ENCODE measurements at places on chromosomes 2 and 18.

GRCh38 chr2:151238527-151239487 lies 22.9 kb downstream of the RBM43 start:
- DNase-seq: no peak

DNA sequence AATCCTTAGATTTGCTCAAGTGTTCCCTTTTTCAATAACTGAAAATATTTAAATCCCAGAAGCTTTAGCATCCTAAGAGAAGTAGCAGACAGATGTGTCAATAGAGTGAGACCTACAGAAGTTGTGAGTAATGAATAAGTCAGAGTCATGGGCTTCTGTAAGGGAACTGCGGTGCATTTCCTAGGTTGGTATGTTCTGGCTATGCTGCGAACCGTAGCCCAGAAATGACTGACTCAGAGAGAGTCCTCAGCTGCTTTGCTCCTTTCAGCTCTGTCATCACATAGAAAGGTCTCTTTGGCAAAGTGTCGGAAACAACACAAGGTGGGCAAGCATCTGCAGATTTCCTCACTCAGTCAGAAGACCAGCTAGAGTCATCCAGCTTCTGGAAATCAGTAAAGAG lies 297.1 kb downstream of the ARHGAP15 start:
- no peak for DNase-seq

DNA sequence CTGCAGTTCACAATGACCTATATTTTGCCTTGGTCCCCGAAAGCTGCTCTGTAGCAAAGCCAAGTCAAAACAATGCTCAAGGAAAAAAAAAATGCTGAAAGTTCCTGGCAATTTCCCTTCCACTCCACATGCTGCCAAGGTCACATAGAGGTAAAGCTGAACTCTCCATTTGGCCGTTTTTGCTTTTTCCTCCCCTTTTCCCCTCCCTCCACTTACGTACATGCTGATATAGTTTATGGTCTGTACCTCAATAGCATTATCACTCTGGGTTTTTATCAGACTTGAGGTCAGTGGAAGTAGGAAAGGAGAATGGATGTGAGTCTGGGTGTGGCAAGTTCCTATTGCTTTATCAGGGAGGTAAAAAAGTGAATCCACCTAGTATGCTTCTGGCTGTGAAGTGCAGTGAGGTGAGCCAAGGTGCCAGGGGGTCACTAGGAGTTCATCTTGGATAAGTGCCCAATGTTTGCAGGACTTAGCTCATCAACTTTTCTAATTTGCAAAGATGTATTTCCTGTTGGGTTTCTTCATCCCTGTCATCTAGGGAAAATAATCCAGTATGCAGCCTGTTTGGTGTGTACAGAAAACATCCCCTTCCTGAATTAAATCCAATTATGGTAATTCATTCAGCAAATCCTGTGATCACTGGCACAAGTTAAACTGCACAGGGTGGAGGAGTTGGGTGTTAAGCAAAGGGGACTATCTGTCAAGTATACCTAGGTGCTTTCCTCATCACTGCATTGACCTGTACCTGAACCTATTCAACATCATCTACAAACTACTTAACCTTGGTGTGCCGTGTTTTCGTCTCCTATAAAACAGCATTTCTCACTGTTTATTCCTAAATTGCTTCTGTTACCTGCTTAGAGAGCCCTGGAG lies 124.3 kb upstream of the CYP26B1 start:
- no peak for DNase-seq

DNA sequence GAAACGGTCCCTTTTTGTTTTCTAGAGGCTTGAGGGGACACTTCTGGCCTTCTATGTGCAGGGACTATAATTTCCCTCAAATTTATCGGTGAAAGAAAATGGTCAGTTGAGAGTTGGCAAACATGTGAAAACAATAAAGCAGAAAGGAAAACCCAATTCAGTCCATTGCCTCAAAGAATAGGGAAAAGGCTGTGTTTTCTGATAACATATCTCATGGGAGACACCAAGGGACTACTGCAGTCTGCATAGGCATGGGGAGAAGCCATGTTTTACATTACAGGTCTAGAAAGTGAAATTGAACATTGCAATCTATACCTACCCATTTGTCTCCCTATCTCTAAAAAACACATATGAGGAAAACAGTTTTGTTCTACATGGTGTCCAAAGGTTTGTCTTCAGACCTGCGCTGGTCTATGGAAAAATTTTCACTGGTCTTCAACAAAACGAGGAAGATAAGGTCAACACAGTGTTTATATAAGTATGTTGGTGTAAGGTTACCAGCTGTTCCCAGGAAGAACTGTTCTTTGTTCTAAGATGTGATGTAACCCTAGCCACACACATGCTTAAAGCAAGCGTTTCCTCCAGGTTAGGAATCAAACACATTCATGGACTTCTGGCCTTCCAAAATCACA lies 179.7 kb downstream of the MREG start:
- DNase-seq: no peak

DNA sequence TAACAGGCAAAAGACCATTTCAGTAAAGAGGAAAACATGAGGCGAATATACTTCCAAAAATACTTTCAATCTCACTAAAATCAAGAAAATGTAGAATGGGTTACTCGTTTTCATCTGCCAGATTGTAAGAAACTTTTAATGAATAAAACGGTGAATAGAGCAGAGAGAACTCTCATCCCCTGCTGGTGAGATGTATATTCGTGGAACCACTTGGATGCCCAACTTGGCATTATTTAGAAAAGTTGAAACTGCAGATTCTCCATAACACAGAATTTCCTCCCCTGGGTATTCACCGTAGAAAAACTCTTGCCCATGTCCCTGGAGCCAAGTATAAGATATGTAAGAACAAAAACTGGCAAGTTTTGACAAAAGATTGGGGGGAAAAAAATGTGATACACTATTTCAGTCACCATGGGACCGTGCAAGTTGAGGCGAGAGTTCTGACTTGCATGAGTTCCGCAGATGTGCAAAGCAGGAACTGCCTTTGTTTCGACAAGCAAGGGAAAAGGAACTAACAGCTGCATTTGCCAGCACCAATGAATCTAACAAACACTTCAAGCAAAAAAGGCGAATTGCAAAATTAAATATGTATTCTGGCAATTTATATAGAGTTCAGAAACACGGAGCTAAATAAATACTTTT lies 14.8 kb downstream of the TIMM21 start:
- DNase-seq: no peak

DNA sequence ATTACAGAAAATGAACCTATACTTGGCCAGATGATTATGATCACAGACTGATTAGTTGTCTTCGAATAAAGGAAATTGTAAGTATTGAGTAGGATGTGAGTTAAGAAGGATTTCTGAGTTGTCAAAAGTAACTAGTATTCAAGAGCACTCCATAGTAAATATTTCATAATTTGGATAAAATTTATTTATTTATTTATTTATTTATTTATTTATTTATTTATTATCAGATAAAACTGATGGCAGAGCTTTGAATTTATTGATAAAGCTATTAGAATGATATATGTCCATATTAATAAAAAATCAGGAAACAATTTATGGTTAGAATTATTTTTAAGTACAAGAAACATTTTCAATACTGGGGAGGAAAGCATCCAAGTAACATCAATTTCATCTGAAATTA lies 1634.1 kb downstream of the LRP1B start:
- no peak for DNase-seq

DNA sequence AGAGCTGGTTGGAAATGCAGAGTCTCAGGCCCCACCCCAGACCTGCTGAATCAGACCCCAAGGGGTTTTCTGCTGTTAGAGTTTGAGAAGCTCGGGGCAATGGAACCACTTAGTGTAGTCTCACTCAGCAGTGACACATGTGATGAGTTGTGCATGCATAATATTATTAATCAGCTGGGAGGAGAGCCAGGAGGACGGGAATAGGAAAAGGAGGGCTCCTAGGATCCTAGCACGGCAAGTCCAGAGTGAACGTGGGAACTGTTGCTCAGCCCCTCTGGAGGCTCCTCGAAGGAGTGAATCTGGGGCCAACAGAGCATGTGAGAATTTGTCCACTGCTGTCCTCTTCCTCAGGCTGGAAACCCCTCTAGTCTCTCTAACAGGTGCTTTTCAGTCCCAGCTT lies 87.1 kb downstream of the HS1BP3 start:
- no peak for DNase-seq

- no peak for DNase-seq
These were observed 93.6 kb upstream of the TAF1B start for GRCh38 chr2:9749546-9750223.

DNA sequence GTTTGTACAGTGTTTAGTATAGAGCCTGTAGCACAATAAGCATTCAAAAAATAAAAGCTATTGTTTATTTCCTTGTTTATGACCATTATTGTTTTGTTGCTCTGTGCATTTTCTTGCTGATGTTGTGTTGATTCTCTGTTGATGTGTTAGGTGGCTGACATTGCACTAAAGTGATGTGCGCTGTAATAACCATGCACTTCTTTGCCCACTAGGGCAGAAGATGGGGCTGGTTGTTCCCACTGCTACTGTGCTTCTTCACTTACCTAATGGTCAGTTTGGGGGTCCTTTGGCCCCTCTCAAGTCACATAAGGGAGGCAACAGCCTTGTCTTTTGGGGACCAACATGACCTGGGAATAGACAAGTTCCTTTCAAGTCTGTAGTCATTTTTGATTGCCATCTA lies 6.0 kb downstream of the SCG2 start:
- DNase-seq: no peak

GRCh38 chr18:64142904-64143303 lies 6.0 kb downstream of the LINC00305 start:
- DNase-seq: no peak

- no peak for DNase-seq
These were observed 83.0 kb downstream of the TGOLN2 start for GRCh38 chr2:85244828-85245227.

All from stimulated activated CD8-positive, alpha-beta memory T cell treated with anti-CD3 and anti-CD28 coated beads, Interleukin-2, amount 100 ng/mL, for 1 hour (primary cell).